T-helper 9 cell (primary cell): ENCODE measurements at places on chromosomes 4 and X.

DNA sequence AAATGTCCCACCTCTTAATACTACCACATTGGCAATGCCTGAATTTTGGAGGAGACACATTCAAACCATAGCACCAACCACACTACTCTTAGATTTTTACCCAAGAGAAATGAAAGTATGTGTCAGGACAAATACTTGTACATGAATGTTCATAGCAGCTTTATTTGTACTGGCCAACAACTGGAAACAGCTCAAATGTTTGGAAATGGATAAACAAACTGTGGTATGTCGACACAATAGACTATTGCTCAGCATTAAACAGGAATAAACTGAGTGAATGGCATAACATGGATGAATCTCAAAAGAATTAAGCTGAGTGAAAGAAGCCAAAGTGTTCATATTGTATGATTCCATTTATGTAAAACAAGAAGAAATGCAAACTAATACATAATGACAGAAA is 18.5 kb upstream of the EDA start:
- no peak for DNase-seq

- DNase-seq, result no peak
Measured at GRCh38 chrX:11967986-11968869, 170.0 kb upstream of the FRMPD4 start.

GRCh38 chr4:83043801-83044407 is 8.9 kb downstream of the COPS4 start:
- no peak for DNase-seq

DNA sequence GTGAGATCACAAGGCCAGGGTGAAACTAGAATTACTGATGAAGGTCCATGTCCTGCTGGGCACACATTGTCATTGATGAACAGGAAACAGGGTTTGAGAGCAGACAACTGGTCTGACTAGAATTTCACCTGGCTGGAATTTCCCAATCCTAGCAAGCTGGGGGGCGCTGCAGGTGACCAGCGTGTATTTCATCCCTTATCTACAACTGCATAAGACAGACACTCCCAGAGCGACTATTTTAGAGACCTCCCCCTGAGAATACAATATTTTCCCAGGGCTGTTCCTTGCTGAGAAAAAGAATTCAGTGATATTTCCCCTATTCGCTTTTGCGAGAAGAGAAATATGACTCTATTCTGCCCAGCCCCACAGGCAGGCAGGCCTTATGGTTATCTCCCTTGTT is 432.6 kb upstream of the GALNT7 start:
- no peak for DNase-seq

- DNase-seq, result no peak
Measured at GRCh38 chrX:151153086-151153485, 23.3 kb upstream of the GPR50 start.

- no peak for DNase-seq
Measured at GRCh38 chrX:43718081-43718480, 62.0 kb downstream of the MAOA start.

DNA sequence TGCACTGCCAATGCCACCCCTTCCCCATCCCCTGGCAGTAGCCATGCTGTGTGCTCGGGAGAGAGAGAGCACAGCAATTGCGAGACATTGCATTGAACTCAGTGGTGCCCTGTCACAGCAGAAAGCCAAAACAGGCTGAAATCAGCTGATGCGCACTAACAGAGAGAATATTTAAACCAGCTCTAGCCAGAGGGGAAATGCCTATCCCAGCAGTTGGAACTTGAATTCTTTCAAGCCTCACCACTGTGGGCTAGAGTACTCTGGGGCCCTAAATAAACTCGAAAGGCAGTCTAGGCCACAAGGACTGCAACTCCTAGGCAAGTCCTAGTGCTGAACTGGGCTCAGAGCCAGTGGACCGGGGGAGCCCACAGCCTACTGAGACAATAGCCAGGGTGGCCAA is 17.7 kb upstream of the RP2 start:
- no peak for DNase-seq

DNA sequence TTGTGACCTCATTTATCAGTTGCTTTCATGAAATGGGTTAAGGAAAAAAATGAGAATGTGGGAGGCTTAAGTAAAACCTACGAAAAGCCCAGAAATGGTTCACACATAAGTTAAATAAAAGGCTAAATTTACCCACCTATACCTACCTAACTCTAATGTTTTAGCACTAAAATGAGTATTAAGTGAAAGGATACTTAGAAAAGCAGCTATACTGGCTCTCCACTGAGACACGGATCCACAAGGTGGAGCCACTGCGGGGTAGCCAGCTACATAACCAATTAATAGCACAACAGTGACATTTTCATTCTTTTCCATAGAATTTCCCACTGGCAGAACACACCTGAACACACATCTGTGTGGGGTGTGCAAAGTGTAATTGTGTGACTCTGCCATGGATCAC is 101.9 kb downstream of the MAML3 start:
- peak; percentile 2 for DNase-seq

GRCh38 chr4:61407642-61408618 is 207.8 kb downstream of the ADGRL3 start:
- DNase-seq, result no peak

DNA sequence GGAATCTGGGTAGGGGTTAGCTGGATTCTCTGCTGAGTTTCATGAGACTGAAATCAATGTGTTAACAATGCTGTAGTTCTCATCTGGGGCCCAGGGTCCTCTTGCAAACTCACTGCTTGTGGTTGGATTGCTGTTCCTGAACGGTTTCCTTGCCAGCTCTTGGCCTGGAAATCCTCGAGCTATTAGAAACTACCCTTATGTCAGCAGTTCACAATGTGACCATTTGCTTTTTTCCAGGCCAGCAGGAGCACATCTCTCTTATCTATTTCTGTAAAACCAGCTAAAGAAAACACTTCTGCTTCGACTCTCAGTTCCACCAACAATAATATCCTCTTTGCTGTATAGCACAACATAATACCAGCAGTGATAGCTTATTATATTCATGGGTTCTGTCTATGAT is 140.1 kb upstream of the TRAM1L1 start:
- no peak for DNase-seq

DNA sequence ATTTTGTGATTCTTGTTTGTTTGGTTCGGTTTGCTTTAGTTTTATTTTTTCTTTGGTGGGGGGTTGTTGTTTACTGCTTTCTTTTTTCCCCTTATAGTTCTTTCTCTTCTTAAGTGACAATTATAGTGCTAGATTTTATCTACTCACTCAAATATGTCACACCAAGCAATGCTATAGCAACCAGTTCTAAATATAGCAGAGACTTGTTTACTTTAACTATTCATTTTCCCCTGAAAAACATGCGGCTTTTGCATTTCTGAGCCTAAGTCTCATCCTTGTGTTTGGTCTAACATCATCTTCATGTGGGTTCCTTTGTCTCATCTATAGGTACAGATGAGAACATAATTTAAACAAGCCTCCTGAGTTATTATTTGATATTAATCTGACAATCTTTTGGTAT is 676.6 kb downstream of the FAT4 start:
- no peak for DNase-seq

- DNase-seq, result no peak
Measured at GRCh38 chrX:43316146-43316545, 340.0 kb upstream of the MAOA start.

DNA sequence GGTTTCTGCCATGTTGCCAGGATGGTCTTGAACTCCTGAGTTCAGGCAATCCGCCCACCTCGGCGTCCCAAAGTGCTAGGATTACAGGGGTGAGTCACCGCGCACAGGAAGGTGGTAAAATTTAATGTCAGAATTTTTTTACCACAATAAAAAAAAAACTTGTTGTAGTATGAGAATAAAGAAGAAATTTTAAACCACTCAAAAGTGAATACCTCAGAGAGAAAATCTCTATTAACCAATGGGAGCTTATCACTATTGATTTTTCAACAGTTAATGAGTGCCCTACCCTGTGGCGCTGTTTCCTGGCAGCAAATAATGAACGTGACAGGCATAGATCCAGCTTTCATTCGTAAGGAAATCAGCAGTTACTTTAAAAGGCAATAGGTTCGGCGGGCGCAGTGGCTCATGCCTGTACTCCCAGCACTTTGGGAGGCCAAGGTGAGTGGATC is 32.7 kb upstream of the SLC25A4 start:
- no peak for DNase-seq

- DNase-seq, result no peak
Measured at GRCh38 chr4:73417973-73418372, 13.9 kb downstream of the ALB start.

DNA sequence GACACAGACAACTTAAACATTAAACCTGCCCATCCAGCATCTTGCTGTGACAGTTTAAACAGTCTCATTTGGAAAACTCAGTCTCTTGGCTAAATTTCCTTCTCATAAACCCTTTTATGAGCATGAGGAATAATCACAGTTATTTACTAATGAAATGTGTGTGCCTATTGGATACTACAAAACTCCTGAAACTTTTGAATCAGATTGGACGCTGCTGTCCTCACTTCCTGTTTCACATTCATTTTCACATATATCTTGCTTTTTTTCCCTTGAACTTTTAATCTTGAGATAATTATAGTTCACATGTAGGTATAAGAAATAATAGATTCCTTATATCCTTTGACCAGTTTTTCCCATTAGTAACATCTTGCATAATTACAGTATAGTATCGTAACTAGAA is 111.7 kb downstream of the CDKL5 start:
- DNase-seq, result no peak

GRCh38 chr4:31787701-31788100 is 1067.5 kb downstream of the PCDH7 start:
- no peak for DNase-seq

GRCh38 chrX:53374923-53375322 is 47.5 kb downstream of the SMC1A start:
- DNase-seq, result no peak

GRCh38 chrX:20285511-20285910 is 18.8 kb upstream of the RPS6KA3 start:
- no peak for DNase-seq

GRCh38 chr4:80076681-80077080 is 3.7 kb upstream of the ANTXR2 start:
- DNase-seq, result no peak

DNA sequence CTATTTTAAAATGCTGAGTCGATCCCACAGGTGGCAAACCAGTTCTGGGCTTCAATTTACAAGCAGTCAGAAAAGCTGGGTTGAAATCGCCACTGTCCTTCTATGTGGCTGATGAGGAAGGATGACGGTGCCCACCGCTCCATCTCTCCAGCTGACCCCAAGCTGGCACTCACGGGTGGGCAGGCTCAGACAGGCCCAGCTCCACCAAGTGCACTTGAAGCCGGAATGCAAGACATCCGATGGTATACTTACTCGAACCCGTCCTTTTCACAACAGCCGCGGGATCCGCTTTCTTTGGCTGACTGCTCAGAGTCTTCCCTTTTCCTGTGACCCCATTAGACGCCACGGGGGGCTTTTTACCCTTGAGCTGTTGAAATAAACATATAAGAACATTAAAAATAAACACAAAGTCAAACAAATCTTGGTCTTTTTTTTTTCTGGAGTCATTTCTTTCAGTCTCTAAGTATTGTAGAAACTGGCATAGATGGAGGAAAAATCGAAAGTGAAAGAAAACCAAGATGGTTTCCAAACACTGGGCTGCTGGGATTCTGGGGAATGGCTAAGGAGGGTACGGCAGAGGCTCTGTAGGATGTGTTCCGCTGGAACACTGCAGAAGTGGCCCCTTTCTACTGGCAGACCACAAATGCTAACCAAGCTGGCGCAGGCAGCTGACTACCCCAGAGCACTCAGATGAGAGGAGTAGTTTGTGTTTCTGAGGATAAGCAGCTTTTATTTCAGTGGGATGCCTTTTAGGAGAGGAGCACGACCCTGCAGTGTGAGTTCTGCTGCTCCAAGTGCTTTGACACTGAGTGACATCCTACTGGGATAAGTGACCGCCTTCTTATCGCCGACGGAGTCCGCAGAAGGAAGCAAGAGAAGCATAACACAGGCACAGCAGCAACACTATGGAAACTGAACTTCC is 160.9 kb downstream of the AFAP1 start:
- no peak for DNase-seq

DNA sequence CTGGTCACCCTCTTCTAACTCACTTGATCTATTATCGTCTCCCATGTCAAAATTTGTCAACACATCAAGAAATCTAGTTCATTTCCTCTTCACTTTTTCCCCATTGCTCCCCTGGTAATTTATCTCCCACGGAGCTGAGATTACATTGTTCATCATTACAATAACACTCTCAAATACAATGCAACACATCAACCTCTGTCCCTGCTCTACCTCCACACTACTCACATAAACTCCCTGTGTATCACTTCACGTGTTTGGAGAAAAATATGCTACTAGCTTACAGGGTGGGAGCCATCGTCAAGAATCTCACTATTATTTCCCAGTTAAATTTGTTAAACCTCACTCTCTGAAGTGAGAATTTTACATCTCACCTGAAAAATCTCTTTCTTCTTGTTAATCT is 1006.4 kb downstream of the ARAP2 start:
- DNase-seq, result no peak

DNA sequence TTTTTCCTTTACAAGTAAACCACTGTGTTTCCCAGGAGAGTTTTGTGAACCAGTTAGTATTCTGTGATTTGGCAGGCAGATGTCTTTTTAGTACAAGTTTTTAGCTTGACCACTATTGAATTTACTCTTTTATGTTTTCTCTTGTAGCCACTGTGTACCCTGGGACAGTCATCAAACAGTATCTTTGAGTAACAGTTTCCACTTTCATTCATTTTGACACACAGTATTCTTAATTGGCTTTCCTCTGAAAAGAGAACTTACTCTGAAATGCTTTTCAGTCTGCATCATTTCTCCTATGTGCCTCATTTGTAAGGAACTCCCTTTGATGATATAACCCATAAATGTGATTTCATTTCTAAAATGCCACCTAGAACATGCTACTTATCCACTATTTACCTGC is 476.5 kb downstream of the PDGFC start:
- no peak for DNase-seq

DNA sequence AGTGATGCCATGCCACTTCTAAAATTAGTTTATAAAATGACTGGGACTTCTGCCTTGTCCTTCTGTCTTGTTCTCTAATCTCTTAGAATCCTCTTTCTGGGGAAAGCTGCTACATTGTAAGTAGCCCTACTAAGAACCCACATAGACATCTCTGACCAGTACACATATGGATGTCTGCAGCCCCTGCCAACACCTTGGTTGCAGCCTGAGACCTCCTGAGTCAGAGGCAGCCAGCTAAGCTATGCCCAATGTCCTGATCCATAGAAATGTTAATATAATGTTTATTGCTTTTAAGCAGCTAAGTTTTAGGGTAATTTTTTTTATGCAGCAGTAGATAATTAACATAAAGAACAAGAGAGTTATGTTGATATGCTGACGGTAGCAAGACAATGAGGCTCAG is 1029.5 kb upstream of the INTU start:
- DNase-seq, result no peak

DNA sequence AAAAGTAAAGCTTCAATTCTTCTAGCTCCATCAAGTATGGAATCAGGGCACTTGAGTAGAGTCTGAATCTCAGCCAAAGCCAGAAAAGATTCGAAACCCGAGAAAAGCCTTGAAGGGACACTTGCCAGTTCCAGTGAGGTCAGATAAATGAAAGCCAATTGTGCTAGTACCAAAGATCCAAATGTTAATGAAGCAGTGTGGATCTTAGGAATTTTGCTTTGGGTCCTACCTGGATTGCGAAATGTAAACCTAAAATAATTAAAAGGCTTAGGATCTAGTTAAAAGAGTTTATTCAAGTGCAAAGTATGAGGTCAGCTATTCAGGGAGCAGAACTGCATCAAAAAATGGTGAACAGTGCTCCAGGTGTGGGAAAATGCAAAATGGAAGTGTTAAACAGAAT is 552.6 kb downstream of the NAP1L3 start:
- DNase-seq, result no peak
